Thymus (tissue), 14 donors: ENCODE measurements at places on chromosomes 5 and 9. TPM values are rescaled to one million over a fixed set of nuclear protein-coding genes. Genes with fewer than 3 reads are reported as not detected.

DNA sequence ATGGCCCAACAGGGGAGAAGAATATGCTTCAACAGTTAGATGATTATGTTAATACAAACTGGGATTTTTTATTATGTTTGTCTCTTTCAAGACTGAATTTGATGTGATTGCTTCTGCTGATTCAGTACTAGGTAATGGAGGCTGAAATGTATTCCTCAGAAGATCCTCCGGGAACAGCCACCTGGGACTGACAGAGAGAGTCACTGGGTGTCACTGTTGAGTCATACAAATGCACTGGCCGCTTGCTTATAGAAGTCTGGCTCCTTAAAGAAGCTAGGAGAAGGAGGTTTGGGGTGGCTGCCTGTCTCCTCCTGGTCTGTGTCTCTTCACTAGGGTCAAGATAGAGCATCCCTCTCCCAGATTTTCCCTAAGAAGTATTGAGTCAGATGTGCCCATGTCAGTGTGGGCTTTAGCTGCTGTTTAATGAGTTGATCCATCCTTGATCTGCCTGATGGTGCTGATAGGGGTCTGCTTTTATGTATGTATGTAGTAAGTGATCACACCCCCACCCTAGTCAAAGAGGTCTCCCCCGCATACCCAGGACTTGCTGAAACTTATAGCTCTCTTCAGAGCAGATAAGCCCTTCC, 773.4 kb downstream of the BRINP1 start:
- no peak for DNase-seq

DNA sequence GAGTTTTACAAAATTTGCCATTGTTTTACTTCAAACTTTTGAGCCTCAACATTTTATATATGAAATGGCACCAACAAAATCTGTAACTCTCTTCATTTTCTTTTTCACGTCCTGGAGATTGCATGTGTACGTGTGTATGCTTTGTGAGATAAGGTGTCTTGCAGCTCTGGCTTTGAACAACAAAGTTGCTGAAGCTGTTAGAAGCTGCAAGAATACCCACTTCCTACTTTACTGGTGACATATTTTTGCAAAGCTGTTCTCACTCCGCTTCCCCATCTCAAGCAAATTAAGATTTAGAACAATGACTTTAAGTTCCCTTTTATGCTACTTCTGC, 41.8 kb downstream of the FYB1 start:
- DNase-seq = peak; percentile 94

ZDHHC21 gene
- 5.1 TPM for polyA plus RNA-seq

HAVCR2 gene
- polyA plus RNA-seq = 21.5 TPM

- DNase-seq = no peak
These were observed 4.7 kb downstream of the NOTCH1 start for GRCh38 chr9:136541179-136541578.

ZNF367 gene
- 4.3 TPM for polyA plus RNA-seq

DNA sequence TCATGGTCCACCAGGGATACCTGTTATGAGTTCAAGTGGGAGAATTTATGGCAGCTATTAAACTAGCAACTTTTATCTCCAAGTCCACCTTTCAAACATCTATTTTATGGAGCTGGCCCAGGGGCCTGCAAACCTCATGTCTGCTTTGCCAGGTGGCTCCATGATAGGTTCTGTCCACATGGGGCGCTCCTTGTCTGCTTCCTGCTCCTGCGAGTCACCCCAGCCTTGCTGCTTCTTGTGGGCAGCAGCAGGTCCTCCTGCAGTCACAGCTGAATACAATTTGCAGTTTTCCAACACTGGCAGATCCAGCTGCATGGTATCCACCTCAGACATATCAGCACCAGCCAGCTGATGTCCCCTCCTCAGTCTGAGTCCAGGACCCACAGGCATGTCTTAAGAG, 39.6 kb upstream of the FRRS1L start:
- DNase-seq = no peak

SH3GL2 gene
- 1.8 TPM for polyA plus RNA-seq

C1QTNF3 gene
- polyA plus RNA-seq = 25.1 TPM

DNA sequence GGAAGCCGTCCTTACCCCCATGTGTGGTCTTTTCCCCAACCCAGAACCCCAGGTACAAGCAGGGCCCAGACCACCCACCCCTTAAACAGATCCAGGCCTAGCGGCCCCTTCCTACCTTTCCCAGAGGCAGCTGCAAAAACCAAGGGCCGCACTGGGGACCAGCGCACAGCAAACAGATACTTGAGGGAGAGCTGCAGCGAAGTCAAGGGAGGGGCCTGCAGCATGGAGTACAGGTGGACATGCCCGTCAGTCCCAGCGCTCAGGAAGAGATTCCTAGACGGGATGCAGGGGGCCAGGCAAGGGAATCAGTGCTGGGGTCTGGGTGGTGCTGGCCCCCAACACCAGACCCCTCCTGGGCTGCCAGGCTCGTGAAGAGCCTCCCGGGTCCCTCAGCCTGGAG, 22.5 kb downstream of the DYNC2I2 start:
- DNase-seq = no peak

- DNase-seq = no peak
These were observed 67.6 kb upstream of the NR3C1 start for GRCh38 chr5:143471041-143471509.

ALDH7A1 gene
- 29.9 TPM for polyA plus RNA-seq

MTMR12 gene
- 11.7 TPM for polyA plus RNA-seq

OR13C9 gene
- not detected for polyA plus RNA-seq

GZMA gene
- polyA plus RNA-seq = 15.9 TPM

- no peak for DNase-seq
These were observed 987 bp downstream of the FBXW5 start for GRCh38 chr9:136943291-136944211.
